ENCODE measurements at places on chromosomes 6 and 20.

- no peak for DNase-seq
These were observed 17.5 kb downstream of the KIF16B start for GRCh38 chr20:16555754-16556153.

- no peak for DNase-seq
These were observed 12.5 kb downstream of the GCM1 start for GRCh38 chr6:53136000-53136609.

- no peak for DNase-seq
These were observed 150.0 kb downstream of the BTBD3 start for GRCh38 chr20:12067686-12068085.

DNA sequence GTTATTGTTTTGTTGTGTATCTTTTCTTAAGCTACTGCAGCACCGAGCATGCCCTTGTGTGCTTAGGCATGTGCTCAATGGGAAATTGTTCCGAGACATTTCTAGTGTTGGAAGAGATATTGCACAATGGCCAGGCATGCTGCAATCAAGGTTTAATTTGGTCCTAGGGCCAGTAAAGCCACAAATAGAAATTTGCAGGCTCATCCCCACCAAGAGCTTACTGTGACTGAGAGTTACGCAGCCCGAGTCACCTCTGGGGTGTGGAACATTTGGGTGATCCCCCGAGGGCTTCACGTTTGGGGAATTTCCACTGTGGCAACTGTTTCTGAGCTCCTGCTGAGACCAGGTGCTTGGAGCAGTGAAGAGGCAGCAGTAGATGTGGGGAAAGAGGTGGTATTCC, 65.8 kb downstream of the ADTRP start:
- no peak for DNase-seq

DNA sequence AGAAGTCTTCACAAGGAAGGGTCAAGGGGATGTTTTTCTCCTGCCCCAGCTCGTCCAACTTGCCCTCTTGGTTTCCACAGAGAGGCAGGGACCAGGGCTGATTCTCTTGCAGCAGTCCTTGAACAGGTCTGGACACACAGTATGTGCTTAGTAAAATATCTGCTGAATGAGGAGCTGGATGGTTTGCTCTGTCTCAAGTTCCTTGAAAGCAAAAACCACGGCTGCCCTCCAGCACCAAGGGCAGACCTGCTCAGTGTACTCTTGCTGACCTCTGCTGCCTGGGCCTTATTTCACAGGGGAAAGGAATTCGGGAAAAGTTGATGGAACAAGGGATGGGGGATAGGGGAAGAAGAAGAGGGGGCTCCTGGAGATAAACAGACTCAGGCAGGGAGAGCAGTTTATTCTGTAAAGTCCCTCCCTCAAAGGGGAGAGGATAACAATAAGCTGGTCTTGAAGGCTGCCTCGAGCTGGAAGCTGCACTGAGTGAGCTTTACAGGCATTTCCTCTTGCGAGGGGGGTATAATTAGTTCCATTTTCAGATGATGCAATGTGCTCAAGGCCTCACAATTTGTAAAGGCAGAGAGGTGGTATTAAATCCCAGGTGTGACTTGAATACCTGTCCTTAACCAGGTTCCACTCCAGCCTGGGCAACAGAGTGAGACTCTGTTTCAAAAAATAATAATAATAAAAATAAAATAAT, 10.3 kb downstream of the KCNK5 start:
- DNase-seq, result no peak

- no peak for DNase-seq
These were observed 4.5 kb downstream of the LAMA5 start for GRCh38 chr20:62362590-62362940.

DNA sequence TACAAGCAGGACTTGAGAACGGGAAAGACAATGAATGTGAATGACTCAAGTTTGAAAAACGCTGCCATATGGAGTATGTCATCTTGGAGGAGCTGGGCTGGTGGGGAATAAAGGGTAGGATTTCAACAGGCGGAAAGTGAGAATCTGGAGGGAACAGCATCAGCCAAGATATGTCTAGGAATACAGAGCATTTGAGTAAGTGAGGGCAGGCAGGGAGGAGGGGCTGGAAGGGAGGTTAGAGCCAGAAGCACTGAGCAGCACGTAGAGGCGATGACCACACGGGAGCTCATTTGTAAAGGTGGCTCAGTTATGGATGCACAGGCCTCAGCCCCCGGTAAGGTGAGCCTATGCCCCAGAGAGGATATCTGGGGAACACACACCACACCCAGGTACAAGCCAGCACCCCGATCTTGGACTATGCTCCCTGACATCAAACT, 115.1 kb downstream of the ZMYND8 start:
- no peak for DNase-seq

- DNase-seq, result no peak
These were observed 34.4 kb downstream of the NCOA7 start for GRCh38 chr6:125824946-125825771.

DNA sequence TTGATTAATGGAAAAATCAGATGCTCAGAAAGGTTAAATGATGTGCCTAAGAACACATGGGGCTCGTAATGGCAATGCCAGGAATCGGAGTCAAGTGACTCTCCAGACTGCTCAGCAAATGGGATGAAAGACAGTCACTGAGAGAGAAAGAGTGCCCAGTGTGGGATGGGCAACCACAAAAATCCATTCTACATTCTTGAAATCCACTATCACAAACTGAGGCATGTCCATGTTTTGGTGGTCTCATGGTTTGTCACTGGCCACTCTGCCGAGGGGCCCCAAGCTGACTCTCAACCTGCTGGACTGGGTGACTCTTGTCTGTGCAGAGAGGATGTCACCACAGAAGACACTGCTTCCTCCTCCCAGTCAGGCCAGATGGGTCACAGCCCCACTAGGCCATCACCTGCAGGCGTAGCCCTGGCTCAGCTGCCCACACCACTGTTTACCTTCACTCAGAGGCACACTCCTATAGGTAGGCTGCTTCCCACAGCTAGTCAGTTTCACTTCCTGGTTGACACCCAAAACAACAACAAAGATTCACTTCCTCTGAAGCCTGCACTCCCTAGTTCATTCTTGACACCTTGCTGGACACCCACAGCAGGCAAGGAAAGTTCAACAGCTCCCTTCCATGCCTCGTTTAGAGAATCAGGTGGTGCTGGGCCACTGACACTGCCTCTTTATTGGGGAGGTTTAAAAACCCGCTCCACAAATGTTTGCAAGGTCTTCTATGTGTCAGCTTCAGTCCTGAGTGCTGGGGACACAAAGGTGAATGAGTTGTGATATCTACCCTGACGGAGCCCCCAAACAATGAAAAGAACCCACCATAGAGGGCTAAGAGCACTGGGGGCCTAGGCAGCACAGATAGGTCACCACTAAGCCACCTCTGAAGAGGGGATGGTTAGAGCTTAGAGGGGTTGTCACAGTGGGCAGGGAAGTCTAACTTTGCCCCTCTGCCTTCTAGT, 21.7 kb downstream of the MAP1LC3A start:
- DNase-seq, result no peak

DNA sequence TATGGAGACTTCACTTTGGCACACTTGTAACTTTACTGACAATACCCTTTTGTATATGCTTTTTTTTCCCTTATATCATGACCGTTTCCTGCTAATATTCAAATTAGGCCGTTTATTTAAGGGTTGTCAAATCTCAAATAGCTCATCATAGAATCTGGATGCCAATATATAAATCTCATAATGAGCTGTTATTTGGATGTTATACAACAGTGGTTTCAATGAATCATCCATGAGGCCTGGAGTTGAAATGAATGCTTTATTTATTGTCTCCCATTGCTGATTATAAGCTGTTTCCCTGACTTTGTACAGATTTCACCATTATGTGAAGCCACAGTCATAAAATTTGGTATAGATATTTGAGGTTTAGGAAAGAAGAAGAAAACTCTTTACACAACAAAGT, 256.1 kb downstream of the PLCB1 start:
- DNase-seq, result no peak

DNA sequence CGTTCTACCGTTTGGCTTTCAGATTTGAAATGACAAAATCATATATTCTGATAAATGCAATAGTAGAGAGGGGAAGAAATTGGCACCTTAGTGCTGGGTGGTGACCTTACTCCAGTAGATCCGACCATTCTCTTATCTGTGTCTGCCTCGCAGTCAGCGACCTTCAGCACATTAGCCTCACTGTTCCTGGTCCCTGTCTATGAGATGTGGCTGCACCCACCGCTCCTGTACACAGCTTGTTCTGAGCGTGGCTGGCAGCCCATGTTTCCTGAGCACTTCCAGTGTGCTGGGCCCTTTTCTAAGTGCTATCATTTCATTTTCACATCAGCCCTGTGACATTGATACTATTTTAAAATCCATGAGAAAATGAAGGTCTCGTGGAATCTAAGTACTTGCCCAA, 138.1 kb downstream of the TMEM242 start:
- no peak for DNase-seq

- DNase-seq, result no peak
These were observed 143.9 kb downstream of the PXDC1 start for GRCh38 chr6:3607599-3607998.

Measured in activated CD4-positive, alpha-beta T cell treated with anti-CD3 and anti-CD28 coated beads for 4 hours (primary cell).